Non-pigmented ciliary epithelial cell (primary cell): ENCODE measurements at places on chromosomes 7 and 10.
A peak's percentile ranks its signal among the peaks of the same experiment; 100 is the strongest.

GRCh38 chr7:50957431-50957830 lies 174.7 kb upstream of the GRB10 start:
- DNase-seq, result no peak

DNA sequence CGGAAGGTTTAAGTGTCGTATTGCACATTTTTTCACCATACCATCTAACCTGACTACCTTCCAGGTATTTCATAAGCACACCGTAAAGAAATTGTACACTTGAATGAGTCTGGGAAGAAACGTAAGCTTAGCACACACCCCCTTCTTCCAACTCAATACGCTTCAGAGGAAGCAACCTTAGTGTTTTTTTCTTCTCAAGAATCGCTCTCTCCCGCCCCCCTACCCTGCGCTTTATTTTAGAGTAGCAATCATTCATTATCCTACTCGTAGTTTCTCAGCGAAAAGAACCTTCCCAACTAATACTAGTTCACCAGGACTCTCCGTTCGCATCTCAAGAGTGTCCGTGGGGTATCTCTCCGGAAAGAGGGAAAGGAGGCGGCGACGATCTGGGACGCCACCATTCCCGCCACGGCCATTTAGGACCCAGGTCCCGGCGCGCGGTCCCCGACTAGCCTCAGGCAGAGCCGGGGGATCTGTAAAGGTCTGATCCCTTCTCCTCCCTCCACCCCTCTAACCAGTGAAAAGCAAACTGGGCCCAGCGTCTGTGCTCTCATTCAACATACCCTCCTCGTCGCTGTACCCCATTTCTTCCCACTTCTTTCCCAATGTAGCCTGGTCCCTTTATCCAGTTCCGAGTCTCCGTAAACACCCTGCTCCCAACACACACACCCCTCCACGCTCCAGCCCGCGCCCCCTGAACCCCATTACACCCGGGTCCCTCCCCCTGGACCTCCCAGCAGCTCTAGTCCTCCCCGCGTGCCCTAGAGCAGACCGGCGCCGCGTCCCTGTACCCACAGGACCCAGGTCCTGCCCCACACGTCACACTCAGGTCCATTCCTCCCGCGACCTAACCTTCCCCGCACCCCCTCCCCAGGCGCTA lies 16.0 kb downstream of the MYOZ1 start:
- DNase-seq, result no peak

DNA sequence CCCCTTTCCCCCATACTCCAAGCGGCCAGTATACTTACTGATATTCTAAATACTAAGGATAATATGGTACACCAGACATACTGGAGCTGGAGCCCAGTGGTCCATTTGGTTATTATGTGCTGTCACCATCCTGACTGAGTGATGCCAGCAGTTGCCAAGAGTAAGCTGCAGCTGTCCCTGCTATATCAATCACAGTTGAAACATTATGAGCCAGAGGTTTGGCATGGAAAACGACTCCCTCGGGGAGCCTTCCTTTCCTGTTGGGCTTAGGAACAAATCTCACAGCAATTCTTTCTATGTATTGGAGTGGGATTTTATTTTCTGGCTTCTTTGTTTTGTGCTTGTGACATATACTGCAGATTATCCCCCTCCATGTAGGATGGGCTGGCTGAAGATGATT lies 32.6 kb downstream of the STRIP2 start:
- no peak for DNase-seq

- DNase-seq, result no peak
Measured at GRCh38 chr7:155336812-155337602, 39.3 kb downstream of the INSIG1 start.

DNA sequence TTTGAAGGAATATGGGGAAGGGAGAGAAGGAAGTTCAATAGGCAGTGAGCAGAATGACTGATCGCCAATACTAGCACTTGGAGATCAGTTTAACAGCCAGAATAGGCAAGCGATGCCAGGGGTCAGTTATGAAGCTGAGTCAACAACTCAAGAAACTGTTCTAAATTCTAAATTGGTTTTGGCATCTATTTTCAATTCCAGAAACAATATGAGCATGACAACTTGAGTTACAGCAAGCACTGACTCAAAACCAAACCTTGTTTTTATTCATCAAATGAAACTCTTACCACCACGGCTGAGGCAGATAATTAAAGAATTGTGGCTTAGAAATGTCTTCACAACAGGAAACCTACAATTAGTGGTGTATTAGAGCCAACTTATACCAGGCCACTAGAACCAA lies 180.5 kb upstream of the ASAH2 start:
- no peak for DNase-seq

DNA sequence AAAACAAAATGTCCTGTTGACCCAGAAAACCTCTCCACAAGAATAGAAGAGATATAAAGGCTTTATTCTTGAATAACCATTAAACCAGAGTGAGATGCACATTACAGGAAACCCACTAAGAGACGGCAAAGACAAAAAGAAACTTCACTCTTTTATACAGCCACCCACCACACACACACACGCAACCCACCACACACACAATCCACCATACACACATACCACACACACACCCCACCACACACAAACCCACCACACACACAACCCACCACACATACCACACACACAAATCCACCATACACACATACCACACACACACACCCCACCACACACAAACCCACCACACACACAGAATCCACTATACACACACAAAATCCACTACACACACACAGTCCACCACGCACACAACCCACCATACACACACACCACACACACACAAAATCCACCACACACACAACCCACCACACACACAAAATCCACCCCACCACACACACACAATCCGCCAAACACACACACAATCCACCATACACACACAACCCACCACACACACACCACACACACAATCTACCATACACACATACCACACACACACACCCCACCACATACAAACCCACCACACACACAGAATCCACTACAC lies 9.5 kb upstream of the REPIN1 start:
- DNase-seq, result no peak

- no peak for DNase-seq
Measured at GRCh38 chr7:98362517-98362916, 38.4 kb downstream of the BAIAP2L1 start.

DNA sequence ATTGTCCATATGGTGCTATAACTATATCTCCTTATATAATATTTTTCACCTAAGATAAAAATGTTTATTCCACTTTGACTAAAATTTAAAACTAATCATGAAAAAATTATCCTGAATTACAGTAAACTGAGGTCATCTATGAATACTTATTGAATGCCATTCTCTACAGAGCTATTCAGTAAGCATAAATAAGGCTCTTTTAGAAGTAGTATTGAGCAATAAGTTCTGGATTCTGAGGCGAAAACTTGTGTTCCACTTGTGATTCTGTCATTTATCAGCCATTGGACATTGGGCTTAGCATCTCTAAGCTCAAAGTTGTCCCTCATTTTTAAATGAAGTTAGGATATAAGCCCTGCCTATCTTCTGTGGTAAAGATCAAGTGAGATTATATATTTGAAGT lies 130.8 kb downstream of the WNT2 start:
- DNase-seq, result no peak

DNA sequence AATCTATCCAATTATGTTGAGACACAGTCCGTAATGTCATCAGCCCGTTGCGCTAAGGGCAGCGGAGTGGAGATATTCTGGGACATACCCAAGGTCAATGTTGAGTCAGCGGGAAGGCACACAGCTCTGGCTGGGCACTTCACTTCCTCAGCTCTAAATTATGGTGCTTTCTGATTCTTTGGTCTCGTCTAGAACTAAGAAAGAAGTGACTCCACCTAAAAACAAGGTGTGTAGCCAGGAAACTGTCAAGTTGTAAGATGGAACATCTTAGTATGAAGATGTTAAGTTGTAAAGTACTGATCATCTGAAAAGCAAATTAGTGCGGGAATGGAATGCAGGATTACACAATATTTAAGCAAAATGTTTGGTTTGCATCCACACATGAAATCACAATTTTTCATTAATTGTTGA lies 43.1 kb downstream of the BAIAP2L1 start:
- no peak for DNase-seq

- DNase-seq, result no peak
Measured at GRCh38 chr7:81439591-81439990, 330.3 kb downstream of the HGF start.

DNA sequence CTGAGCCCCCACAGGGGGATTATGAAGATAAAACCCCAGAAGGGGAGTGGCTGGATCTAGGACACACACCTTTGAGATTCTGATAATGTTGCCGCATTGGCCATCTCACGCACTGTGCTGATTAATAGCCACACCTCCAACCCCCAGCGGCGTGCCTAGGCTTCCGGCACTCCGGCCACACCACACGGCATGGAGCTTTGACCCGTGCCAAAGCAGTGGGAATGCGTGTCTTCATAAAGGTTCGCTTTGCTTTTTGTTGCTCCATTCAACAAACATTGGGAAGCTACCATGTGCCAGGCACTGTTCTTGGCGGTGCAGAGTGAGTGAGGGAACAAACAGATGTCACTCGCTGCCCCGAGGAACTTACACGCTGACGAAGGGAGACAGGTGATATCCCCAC lies 117.6 kb downstream of the TCERG1L start:
- no peak for DNase-seq

GRCh38 chr10:48455055-48455391 lies 148.5 kb downstream of the MAPK8 start:
- DNase-seq, result no peak

DNA sequence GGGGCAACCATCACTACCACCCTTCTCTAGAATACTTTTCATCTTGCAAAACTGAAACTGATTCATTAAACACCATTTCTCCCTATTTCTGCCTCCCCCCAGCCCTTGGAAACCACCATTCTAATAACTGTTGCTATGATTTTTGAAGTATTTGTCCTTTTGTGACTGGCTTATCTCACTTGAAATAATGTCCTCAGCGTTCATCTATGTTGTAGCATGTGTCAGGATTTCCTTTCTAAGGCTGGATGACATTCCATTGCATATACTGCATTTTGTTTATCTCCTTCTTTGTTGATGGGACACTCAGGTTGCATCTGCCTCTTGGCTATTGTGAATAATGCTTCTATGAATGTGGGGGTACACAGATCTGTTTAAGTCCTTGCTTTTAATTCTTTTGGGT lies 327.6 kb upstream of the ZNF32 start:
- no peak for DNase-seq

GRCh38 chr7:2623698-2624014 lies 8.1 kb upstream of the TTYH3 start:
- no peak for DNase-seq

GRCh38 chr10:7457478-7458316 lies 46.9 kb upstream of the SFMBT2 start:
- DNase-seq, result no peak

GRCh38 chr7:139687980-139688632 lies 89.7 kb downstream of the HIPK2 start:
- no peak for DNase-seq

- peak; percentile 51 for DNase-seq
Measured at GRCh38 chr10:31147210-31147608, 115.5 kb upstream of the ZNF438 start.

GRCh38 chr10:48289501-48290238 lies 15.2 kb upstream of the FRMPD2 start:
- DNase-seq, result no peak

GRCh38 chr10:84306751-84307384 lies 21.5 kb upstream of the CCSER2 start:
- DNase-seq, result no peak

DNA sequence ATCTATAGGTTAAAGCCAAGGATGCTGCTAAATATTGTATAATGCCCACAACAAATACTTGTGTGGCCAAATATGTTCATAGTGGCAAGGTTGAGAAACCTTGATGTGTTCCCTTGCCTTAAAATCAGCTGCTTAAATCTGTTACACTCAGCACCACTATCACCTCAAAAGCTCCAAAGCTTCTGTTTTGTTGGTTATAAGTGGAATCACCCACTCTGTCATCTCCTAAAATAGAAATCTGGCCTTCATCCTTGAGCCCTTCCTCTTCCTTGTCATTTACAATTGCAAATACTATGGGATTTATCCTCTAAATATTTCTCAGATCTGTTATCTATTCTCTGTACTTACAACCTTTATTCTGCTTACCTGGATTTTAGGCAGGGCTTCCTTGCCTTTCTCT lies 61.4 kb downstream of the CPED1 start:
- no peak for DNase-seq

DNA sequence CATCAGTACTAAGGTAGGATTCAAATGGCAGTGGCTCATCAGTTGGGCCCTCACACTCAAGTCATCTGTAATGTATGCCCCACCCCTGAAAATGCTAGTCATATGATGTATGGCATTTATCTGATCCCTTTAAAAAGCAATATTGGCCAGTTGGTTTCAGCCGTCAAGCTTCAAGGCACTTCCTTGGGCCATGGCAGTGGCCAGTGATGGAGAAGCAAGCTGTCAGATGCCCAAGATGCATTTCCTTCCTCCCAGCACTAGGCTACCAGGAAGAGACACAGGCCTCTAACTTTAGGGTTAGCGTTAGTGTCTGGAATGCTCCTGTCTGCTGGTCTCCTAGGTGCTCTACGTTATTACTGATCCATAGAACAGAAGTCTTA lies 64.1 kb downstream of the PIK3AP1 start:
- no peak for DNase-seq

DNA sequence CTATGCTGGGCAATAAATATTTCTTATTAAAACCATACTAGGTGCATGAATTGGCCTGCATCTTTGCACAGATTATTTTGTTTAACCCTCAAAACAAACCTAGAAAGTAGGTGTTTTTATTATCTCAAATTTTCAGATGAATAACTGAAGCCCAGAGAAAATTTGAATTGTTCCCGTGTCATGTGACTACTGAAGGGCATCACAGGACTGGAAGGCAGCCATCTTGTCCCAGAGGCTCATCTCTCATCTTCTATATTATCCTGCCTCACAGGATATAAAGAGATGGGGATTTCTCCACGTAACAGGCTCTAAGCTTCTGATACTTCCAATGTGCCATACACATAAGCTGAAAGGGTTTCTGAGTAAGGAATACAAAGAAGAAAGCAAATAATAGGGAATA lies 84.0 kb upstream of the ODAD2 start:
- DNase-seq, result no peak
